HFFc6 (cell line): ENCODE measurements at places on chromosomes 2 and 18.

GRCh38 chr18:23574611-23575308 lies 11.5 kb downstream of the NPC1 start:
- no peak for DNase-seq

GRCh38 chr2:158134655-158135054 lies 33.0 kb downstream of the UPP2 start:
- no peak for DNase-seq

GRCh38 chr2:62657783-62658182 lies 47.7 kb upstream of the EHBP1 start:
- DNase-seq, result no peak

GRCh38 chr2:132419941-132420340 lies 3.3 kb downstream of the GPR39 start:
- no peak for DNase-seq

GRCh38 chr18:39380866-39381265 lies 1815.3 kb upstream of the CELF4 start:
- DNase-seq, result no peak

DNA sequence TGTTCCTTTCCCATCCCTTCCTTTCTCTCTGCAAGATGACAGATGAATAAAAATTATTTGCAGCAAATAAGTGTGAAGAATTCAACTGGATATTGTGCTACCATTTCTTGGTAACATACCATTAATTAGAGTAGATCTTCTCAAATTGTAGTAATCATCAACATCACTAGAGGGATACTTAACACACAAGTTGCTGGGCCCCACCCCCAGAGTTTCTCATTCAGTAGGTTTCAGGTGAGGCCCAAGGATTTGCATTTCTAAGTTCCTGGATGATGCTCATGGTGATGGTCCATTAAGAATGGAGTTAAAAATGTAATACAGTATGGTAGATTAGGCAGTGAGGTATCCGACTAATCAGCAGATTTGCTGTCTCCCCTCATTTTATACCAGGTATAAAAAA lies 594.0 kb downstream of the ERBB4 start:
- DNase-seq, result no peak

DNA sequence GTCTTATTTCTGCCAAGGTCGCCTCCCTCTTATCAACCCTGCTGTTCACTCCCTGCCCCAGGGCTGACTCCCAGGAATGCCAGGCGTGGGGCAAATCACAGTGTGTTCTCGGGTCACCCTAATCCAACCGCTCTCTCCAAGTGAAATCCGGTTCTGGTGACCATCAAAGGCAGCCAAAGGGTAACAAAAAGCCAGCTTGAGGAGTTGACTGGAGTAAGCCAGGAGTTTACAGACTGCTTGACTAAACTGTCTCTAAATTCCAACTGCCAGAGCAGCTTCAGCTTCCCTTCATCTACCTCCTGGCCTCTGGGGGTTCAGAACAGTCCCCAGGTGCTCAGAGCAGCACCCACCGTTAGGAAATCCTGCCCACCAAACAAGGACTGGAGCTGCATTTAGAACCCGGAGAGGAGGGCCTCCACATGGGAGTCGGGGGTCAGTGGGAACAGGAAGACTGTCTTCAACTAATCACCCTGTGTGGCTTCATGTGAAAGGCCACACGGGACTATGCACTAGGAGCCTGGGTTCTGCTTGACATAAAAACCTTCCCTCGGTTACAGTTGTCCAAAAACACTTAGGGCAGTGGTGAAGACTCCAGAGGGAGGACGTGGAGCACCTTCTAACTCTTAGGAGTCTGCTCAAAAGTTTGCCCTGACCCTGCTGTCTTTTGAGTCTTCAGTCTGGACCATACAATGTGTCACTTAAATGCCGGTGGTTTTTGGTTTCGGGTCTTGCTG lies 24.2 kb upstream of the MCFD2 start:
- no peak for DNase-seq

- no peak for DNase-seq
These were observed 87.9 kb downstream of the TRABD2A start for GRCh38 chr2:84792856-84793522.

GRCh38 chr2:152929628-152930027 lies 211.2 kb downstream of the ARL6IP6 start:
- no peak for DNase-seq

- DNase-seq, result peak; percentile 40
These were observed 48.3 kb downstream of the THUMPD2 start for GRCh38 chr2:39730685-39731302.

DNA sequence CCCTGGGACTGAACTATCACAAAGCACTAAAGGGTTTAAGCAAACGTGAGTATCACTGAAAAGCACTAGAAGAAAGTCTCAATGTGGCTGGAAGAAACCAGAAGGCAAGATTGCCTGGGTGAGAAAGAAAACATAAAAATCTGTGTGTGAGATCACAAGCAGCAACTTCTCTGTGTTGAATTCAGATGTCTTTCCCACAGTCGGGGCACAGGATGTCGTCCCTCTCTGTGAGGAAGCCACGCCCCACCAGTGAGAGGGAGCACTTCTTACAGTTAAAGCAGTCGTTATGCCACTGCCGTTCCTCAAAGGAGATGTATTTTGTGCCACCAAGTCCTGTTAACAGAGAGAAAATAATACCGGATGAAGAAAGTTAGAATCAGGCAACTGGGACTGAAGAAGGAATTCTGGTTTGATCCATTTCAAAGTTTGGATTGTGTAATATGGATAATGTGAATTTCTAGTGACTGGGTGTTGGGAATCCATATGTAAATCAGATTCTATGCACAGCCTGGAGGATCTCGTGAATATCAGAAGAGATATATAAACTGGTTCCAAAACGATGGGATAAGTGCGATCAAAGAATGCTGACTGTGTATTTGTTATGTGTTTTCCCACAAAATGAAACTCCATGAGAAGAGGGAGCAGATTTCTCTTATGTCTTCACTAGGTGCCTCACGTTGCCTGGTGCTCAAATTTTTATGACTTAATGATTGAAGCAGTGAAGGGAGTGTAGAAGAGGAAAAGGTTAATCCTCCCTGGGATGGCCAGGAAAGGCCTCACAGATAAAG lies 24.0 kb downstream of the C2orf49 start:
- DNase-seq, result no peak

GRCh38 chr18:54043484-54044251 lies 180.8 kb downstream of the MBD2 start:
- DNase-seq, result no peak

GRCh38 chr2:101234169-101234938 lies 18.3 kb upstream of the CNOT11 start:
- DNase-seq, result no peak

DNA sequence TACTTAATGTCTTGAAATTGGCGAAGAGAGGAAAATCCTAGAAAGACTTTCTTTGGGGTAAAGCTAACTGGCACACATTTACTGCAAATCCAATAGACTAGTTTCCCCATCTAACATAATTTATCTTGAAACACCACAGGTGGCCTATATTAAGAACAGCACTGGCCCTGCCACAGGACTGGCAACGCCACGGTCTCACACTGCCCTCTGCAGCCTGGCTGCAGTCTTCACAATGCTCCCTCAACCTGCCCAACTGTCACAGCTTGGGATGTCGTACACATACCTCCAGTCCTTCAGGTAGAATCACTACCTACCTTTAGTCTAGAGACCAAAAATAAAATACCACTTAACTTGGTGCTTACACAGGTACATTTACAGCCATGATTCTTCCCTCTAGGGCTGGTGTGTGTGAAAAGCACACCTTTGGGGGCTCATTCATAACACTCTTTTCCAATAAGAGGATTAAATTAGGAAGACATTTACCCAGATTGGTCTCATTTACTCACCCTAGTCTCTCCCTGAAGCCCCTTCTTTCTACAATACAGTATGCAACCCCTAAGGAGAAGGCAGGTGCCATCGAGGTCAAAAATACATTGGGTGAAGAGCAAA lies 222.2 kb downstream of the C1D start:
- DNase-seq, result peak; percentile 66

DNA sequence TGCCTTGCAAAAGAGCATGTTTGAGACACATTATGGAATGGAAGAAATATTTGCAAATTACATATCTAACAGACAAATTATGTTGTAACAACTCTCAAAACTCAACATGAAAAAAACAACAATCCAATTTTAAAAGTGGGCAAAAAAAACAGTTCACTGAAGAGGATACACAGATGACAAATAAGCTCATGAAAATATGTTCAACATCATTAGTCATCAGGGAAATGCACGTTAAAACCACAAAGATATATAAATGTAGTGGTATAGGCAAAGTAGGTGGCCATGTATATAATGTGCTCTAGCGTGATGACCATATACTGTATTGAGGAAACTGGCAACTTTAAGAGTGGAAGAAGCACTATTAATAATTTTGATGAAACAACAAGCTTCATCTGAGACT lies 220.1 kb downstream of the IRS1 start:
- peak; percentile 19 for DNase-seq

- DNase-seq, result no peak
These were observed at the start of the genes COL4A3 and COL4A4 for GRCh38 chr2:227163998-227164762. Gene COL4A3 (plus strand): TSS chr2:227164624. CDS start chr2:227164727, 103 bp downstream. Gene COL4A4 (minus strand): TSS chr2:227164205. CDS start chr2:227147483, 16,722 bp downstream.

GRCh38 chr2:42653908-42654445 lies 85.5 kb downstream of the MTA3 start:
- DNase-seq, result no peak

DNA sequence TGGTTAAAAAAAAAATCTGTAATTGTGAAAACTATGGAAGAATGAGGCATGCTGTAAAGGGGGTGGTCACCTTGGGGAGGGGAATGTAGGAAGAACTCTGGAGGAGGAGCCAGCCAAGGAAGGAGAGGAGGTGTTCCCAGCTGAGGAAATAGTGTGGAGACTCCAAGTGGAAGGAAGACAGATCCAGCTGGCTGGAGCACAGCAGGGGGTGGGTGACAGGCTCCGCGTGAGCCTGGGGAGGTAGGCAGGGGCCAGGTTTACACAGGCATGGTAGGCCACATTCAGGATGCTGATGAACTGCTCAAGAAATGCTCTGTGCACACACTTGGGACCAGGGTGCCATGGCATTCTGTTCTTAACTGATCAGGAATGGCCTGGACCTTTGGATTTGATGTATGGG lies 16.8 kb downstream of the AFF3 start:
- DNase-seq, result no peak

DNA sequence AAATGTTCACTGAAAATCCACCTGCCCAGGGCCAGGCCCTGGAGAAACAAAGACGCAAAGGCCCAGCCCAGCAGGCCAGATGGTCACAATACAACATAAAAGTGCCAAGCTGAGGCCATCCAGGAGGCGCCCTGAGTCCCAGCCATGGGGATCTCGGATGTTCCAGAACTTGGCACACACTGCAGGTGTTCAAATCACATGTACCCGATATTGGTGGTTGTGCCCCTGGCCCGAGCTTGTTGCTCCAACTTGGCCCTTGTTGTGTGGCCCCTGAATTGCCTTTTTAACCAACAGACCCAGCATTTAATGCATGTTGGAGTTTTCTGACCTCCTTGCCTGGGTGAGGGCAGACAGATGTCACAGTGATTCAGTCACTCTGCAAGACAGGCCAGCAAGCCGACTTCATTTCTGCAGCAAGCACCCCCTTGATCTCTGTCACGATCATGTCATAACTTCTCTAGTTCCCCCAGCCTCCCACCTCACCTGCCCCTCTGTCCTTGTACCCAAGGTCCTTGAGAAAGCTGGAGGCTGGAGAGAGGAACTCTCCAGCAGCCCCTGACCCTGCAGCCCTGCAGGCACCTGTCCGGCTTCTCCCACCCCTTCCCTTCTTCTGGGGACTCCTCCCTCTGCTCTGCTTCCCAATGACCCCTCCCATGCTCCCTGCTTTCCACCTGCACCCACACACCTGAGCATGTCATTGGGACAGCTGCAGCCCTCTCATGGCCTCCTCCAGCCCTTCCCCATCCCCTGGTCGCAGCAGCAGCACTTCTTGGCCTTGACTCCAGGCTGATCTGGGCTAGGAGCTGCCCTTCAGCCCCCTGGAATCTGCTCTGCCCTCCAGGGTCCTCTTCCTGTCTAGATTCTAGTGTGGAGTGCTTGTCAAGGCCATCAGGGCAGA lies 9.1 kb downstream of the NGEF start:
- DNase-seq, result no peak

DNA sequence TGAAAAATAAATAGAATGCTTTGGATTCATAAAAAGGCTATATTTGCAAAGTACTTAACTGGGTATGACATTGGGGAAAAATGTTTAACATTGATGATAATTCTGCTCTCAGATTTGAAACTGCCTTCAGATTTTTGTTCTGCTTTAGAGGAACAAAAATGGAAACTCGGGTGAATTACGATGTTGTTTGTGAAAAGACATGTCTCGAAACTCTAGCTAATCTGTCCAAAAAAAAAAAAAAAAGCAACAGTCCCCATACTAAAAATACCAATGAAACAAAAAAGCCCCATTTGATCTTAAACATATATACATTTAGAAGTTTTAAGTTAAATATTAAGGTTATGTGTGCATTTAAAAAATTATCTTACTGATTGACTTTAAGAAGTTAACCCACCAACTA lies 3.0 kb downstream of the ZDBF2 start:
- no peak for DNase-seq

GRCh38 chr2:144014103-144014502 lies 505.8 kb downstream of the ZEB2 start:
- DNase-seq, result no peak

DNA sequence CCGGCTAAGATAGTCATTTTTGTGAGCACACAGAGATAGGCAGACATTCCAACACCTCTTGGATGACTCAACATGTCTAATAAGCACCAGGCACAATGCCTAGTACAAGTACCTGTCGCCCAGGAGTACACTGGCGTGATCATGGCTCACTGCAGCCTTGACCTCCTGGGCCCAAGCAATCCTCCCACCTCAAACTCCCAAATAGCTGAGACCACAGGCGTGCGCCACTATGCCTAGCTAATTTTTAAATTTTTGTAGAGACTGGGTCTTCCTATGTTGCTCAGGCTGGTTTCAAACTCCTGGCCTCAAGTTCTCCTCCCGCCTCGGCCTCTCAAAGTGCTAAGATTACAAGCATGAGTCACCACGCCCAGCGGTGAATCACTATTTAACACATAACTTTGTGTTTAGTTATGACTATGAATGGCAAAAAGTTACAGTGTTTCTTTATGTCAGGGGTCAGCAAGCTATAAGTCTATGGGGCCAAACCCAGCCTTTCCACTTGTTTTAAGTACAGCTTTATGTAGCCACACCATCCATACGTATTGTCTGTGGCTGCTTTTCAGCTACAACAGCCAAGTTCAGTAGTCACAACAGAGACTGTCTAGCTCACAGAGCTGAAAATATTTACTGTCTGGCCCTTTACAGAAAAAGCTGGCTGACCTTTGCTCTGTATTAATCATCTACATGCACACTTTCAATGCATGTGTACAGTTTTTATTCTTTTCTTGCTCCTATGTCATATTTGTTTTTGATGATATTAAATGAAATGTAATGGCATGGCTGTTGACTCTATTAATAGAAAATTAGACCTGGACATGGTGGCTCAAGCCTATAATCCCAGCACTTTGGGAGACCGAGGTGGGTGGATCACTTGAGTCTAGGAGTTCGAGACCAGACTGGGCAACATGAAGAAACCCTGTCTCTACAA lies 18.7 kb downstream of the ORC2 start:
- peak; percentile 84 for DNase-seq

- DNase-seq, result no peak
These were observed 636.1 kb upstream of the KLHL29 start for GRCh38 chr2:22748909-22749308.

- DNase-seq, result no peak
These were observed 571 bp downstream of the EEF1B2 start for GRCh38 chr2:206160125-206160806.
